ENCODE measurements at places on chromosomes 5 and 9. TPM values are rescaled to one million over a fixed set of nuclear protein-coding genes. Genes with fewer than 3 reads are reported as not detected.

DNA sequence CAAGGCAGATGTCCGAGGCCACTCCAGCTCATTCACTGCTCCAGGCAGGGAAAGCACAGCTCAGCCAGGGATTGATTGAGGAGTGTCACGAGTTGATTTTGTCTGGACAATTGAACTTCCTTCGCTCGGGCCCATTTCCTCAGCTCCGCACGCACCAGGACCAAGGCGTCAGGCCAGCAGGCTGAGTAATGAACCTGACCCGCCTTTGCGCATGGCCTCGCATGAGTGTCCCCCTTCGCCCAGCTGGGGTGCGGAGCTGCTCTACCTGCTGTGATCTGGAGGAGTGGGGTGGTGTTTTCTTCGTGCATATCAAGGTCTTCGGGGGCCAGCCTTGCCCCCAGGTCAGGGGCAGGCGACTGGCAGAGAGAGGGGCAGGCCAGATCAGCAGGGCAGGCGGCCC is 44.0 kb downstream of the VAV2 start:
- DNase-seq, result peak; percentile 69

DNA sequence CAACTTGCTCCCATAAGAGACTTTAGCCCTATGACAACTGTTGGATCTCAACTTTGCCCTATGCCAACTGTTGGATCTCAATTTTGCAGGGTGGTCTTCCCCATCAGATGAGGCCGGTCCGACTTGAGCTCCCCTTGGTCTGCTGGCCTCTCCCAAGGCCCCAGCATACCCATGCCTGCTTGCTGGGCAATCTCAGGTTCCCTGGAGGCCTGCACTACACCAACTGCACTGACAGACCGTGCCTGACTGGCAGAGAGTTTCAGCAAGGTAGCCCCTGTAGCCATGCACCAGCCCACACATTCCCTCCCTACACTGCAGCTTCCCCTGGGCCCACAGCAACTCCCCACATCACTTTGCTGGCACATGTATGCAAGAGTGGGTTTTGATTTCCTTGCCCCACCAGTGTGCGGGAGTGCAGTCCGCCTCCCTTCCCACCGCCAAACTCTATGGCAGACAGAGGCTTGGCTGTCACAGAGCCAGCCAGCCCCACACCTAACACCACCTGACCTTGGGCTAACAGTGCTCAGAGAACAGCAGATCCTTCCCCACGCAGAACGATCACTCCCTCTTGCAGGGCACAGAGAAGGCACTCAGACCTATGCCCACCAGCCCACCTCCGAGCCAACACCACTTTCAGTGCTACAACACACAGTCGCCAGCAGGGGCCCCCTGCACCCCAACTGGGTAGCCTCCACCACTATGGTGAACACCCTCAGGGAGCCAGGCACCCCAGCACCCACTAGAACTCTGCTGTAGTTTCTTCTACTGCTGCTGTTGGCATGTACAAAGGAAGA is 279.9 kb upstream of the COX7C start:
- no peak for DNase-seq

GRCh38 chr9:76451234-76451633 is 7.7 kb upstream of the GCNT1 start:
- DNase-seq, result no peak

- DNase-seq, result no peak
Measured at GRCh38 chr9:111603041-111603440, 3.6 kb upstream of the PTGR1 start.

DNA sequence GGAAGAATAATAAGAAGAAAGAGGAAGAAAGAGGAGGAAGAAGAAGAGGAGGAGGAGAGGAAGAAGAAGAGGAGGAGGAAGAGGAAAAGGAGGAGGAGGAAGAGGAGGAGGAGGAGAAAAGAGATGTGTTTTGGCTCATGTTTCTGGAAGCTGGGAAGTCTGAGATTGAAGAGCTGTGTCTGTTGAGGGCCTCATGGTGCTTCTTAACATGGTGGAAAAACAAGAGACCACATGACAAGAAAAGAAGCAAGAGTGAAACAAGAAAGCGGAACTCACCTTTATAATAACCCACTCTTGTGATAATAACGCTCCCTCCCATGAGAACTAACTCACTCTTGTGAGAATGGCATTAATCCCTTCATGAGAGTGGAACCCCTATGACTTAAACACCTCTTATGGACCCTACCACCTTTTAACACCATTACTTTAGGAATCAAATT is 36.1 kb upstream of the RANBP6 start:
- DNase-seq, result no peak

GRCh38 chr9:83563360-83563759 is 25.2 kb upstream of the FRMD3 start:
- no peak for DNase-seq

SLC36A1 gene
- total RNA-seq, result 19.0 TPM

Measured in aorta (tissue), 5 donors.